ENCODE measurements at places on chromosomes 6 and 20.

- DNase-seq, result no peak
These were observed 24.2 kb upstream of the ZNF318 start for GRCh38 chr6:43393602-43394001.

DNA sequence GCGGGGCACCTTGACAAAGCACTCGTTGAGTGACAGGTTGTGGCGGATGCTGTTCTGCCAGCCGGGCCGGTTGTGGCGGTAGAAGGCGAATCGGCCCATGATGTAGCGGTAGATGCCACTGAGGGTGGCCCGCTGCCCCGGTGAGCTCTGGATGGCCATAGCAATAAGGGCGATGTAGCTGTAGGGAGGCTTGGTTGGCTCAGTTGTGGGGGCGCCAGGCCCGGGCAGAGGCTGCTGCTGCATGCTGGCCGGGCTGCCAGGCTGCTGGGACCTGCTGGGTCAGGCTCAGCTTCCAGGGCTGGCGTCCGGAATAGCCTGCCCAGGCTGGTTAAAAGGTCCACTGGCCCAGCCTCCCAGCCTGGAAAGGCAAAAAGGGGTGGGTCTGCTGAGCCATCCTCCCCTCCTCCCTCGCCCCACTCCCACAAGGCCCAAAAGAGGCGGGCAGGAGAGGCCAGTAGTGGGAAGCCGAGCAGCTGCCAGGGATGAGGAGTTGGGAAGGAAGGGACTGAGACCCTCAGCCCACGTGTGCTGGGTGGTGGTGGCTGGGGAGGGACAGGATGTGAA is at the start of gene FOXS1:
TSS of gene FOXS1 (minus strand) at position 305 of the 564 bp plus-strand sequence. CDS start at position 243, 62 bp downstream.
- no peak for DNase-seq

DNA sequence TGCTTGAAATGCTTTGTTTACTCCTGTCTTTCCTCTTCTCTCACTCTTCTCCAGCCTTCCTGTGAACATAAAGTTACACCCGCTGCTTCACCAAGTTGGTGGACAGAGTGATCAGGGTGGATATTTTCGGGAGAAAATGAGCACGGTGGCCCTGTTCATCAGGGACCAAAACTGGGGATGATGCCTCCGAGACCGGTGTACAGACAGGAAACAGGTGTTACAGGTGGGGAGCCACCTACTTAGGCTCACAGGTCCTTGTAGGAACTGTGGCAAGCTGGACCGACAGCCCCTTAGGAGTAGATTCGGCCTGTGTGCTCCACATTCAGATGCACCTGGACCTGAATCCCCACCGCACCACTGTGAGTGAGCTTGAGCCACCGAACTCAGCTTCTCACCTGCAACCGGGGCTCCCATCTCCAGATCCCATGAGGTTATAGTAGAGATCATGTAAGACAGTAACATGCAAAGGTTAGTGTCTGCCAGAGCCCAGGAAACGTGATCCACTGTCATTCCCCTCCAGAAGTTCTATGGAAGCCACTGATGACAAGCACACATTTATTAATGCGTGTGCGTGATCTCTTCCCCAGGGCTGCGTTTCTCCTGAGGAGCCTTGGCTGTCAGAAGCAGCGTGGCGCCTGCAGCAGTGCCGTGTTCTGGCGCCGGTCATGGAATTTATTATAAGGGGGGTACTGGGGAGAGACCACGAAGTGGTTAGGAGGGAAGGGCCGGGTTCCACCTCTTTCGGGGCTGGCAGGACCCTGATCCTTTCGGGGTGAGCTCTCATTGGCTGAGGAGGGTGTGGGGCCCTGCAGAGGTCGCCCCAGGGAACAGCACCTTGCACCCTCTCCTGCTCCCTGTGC is 94.2 kb downstream of the ERMARD start:
- DNase-seq, result no peak

DNA sequence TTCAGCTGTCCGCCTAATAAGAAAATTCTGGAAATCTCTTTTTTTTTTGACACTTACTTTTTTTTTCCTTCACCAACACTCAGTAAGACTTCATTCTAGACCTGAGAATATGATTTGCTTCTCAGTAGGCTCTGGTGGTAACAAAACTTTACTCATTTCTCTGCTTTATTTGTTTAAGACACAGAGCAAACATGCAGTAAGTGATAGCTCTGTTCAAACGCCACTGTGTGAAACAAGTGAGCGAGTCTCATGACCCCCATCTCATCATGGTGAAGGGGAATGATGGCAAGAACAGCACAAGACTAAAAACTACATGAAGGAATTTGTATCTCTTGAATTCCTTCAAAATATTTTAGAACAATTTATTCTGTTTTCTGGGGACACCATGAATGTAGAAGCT is 541.6 kb upstream of the POU3F2 start:
- DNase-seq, result peak; percentile 9

GRCh38 chr6:169899481-169900145 is 148.2 kb downstream of the ERMARD start:
- no peak for DNase-seq

DNA sequence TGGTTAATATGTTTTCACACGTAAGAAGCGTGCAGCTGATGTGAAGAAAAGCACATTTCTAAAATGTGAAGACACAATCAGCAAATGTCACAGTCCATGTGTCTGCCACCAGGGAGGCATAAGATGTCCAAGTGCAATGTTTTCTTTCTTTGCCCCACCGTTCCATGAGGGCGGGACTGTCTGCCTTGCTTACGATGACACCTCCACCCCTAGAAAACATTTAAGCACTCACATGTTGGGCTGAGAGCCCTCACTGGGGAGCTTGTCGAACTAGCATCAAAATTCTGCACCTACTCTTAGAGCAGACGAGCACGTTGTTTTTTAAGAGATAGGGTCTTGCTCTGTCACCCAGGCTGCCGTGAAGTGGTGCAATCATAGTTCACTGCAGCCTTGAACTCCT is 57.6 kb downstream of the PSMG4 start:
- no peak for DNase-seq

- DNase-seq, result no peak
These were observed 14.1 kb downstream of the SNX14 start for GRCh38 chr6:85579581-85579980.

DNA sequence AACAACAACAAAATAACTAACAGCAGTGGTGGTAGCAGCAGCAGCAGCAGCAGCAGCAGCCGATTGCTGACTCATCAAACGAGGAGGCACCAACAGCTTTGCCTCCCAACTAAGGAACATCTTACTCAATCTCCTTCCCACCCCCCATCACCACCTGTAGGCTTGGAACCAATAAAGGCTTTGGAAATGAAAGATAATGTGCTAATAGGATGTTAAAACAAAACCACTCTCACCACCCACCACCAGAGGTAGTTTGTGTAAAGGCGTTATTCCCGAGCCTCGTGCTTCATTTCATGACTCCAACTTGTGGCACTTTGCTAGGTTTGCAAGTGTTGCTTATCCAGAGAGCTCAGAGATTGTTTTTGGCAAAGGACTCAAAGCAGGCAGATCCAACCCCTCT is 346.5 kb downstream of the CD83 start:
- no peak for DNase-seq

- peak; percentile 29 for DNase-seq
These were observed 766 bp upstream of the NUS1 start for GRCh38 chr6:117674503-117674902.

GRCh38 chr6:36216559-36216958 is 20.0 kb downstream of the BRPF3 start:
- no peak for DNase-seq

GRCh38 chr6:152993847-152994246 is 8.7 kb downstream of the MTRF1L start:
- no peak for DNase-seq

DNA sequence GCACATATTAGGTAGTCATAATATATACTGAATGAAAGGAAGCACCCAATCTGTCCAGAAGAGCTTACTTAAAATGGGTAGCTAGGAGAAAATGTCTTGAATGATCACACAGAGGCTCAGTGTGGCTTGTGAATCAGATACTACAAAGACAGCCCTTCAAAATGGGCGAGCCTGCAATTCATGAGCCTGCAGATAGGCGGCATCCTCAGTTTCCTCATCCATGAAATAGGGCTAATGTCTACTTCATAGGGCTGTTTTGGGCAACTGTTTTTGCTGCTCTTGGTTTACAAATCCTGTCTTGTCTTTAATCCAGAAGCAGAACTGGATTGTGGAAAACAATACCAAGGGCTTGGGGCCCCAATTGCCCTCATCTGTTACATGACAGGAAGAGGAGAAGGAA is 129.3 kb upstream of the KCNK16 start:
- no peak for DNase-seq

- DNase-seq, result no peak
These were observed 95.5 kb upstream of the NXT1 start for GRCh38 chr20:23255106-23255505.

- no peak for DNase-seq
These were observed 148.7 kb upstream of the NEDD9 start for GRCh38 chr6:11380969-11381744.

GRCh38 chr6:71045296-71045695 is 88.4 kb upstream of the B3GAT2 start:
- no peak for DNase-seq

DNA sequence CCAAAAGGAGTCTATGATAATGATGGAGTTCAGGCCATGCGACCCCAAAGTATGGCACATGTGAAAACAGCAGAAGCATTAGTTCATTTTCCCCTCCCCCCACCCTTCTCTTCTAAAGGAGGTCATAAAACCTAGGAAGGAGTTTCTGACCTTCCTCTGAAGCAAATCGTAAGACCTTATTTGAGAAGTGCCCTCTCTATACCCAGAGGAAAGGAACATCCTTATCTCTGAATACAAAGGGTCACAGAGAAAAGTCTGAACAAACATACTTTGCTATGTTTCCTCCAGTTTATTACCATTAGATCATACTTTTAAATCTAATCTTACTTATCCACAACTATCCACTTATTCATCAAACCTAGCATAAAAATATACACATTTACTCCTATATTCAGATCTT is 48.6 kb downstream of the SLX4IP start:
- DNase-seq, result no peak

DNA sequence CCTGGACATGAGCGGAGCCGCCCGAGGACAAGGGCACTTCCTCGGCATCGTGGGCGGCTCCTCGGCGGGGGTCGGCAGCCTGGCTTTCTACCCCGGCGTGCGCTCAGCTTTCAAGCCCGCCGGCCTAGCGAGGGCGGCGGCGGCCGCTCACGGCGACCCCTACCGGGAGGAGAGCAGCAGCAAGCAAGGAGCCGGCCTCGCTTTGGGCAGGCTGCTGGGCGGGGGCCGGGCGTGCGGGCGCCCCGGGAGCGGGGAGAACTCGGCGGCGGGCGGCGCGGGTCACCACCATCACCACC is 6.7 kb downstream of the PRDM13 start:
- DNase-seq, result peak; percentile 33

DNA sequence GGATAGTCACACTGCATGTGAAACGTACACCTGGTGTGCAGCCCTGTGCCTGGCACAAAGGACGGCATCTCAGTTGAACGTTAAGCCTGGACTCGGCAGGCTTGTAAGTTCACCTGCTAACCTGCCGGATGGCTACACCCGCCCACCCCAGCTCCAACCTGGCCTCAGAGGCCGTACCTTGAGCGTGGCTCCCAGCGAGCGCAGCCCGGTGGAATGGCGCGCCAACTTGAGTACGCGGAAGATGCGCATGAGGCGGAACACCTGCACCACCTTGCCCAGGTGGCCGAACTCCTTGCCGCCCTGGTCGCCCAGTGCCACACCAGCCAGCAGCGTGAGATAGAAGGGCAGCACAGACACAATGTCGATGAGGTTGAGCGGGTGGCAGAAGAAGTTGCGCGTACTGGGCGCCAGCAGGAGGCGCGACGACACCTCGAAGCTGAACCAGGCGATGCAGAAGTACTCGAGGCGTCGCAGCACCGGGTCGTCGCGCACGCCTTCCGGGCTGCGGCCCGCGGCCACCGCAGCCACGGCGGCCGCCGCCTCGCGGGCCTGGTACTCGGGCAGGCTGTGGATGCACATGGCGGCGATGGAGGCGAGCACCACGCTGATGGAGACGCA is 3.3 kb downstream of the KCNS1 start:
- DNase-seq, result no peak

DNA sequence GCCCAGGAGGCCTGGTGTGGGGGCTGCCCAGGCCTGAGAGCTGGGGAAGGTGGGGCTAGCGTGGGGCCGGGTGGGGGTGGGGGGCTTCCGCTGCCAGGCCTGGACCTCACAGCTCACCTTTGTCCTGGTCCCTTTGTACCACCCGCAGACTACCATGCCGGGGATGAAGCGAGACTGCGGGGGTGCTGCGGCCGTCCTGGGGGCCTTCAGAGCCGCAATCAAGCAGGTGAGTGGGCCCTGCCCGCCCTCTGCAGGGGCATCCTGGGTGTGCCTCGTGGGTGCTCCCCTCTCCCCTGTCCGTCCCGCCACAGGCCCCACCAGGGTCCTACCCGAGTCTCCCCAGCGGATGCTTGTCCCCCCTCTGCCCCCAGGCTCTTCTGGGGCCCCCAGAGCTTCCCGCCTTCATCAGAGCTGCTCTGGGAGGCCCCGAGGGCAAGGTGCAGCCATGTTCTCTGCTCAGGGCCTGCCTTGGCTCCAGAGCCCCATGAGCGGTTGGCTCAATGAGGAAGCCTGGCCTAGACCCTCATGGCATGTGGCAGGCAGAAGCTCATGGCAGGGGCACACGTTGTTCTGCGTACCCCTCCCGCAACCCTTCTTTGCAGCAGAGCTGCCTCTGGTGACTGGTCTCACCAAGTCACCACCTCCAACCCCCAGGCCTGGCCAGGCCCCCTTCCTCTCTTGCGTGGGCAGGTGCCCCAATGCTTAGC is 14.5 kb downstream of the NPEPL1 start:
- DNase-seq, result no peak

- DNase-seq, result no peak
These were observed 2.5 kb upstream of the MMP9 start for GRCh38 chr20:46006022-46006705.

- DNase-seq, result no peak
These were observed 181.8 kb downstream of the MEI4 start for GRCh38 chr6:77834591-77834996.

DNA sequence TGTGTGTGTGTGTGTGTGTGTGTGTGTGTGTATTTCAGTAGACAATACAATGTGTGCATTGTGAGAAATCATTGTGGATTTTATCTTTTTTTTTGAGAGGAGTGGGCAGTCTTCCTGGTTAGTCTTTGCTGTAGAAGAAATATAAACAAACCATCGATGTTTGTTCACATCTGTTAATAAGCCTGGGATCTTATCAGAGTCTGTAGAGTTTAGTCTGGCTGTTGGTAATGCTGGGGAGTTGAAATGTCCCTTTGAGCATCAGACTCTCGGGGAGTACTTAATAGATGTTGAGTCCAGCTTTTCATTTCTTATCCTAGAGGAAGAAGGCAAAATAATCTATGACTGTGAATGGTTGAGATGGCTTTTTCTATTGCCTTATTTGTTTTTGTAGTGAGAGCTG is 96.6 kb upstream of the SUPT3H start:
- DNase-seq, result no peak

DNA sequence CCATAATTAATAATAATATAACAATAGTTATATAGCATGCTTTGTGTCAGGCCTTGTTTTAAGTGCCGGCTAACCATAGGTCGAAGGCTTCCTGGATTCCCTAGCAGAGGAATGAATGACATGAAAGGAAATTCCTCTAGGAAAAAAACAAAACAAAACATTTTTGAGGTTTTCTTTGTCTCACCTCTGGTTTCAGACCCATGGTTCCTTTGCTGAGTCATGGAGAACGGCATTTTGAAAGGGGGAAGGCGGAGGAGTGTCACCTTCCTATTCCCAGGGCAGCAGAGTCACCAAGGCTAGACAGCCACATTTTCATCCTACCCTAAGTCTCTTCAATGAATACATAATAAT is 25.3 kb upstream of the CCND3 start:
- no peak for DNase-seq
